ENCODE measurements at places on chromosomes 11 and 22.

GRCh38 chr11:78037056-78037455 is 14.0 kb upstream of the KCTD14 start:
- DNase-seq, result no peak

DNA sequence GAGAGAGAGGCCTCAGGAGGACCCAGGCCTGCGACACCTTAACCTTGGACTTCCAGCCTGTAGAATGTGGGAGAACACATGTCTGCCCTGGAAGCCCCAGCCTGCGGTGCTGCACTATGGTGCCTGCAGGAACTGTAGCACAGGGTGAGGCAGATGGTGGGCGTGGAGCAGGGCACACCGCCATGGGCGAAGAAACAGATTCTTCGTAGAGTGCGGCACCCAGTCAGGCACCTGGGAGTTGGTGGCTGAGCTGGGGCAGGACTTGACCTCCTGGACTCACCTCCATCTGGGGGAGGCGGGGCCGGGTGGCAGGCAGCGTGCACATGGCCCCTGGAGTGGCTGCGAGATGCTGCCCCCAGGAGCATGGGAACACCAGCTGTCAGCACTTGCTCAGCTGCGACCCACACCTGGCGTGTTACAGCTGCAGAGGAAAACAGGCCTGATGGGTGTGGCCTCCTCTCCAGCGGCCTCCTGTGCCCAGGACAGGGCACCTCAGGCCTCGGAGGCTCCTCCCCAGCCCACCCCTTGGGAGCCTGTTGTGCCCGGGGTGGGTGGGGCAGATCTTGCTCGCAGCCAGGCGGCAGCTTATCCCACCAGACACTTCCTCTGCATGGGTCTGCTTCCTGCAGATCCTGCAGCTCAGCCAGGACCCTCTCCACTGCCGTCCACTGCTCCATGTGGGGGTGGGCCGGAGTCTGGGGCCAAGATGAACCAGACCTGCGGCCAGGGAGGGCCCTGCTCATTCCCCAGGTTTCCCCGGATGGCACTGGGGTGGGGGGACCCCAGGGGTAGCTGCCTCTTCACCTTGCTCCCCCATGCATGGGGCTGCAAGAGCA is 80.4 kb downstream of the MYEOV start:
- no peak for DNase-seq

- no peak for DNase-seq
Observed at GRCh38 chr11:134334796-134335571, 3.2 kb downstream of the GLB1L2 start.

- no peak for DNase-seq
Observed at GRCh38 chr11:112269139-112269538, 8.5 kb upstream of the PLET1 start.

DNA sequence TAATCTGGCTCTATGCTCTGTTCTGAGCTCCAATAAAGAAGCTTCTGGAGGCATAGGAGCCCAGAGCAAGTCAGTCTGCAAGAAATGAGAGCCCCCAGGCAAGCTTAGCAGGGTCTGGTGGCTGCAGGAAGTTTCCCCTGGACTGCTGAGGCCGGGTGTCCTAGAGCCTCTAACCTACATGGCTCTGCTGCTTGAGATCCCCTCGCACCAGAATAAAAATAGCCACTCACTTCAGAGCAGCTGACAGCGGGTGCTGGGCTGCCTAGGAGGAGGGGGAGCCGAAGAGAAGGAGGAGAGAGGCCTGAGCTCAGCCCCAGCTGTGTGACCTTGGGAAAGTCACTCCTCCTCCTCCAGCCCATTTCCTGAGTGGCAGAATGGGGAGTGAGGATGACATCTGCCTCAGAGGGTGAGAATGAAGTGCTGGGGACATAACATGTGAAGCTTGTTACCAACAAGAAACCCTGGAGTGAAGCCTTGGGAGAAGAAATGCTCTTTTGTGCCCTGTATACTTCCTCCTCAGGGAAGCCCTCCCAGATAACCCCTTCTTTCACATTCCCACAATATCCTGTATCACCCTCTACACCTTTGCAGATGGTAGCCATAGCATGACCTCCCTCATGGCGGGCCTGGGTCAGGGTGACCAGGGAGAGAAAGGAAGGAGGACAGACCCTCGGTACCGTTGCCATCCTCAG is 3.6 kb upstream of the INPP5J start:
- DNase-seq, result no peak

- DNase-seq, result peak; percentile 30
Observed at GRCh38 chr11:67053896-67054329, 2.7 kb upstream of the RHOD start.

- DNase-seq, result no peak
Observed at GRCh38 chr11:69280994-69281393, 13.0 kb upstream of the MYEOV start.
